Right ventricle myocardium superior (tissue), 1 donor: ENCODE measurements at places on chromosomes 3 and 15. TPM values are rescaled to one million over a fixed set of nuclear protein-coding genes. Genes with fewer than 3 reads are reported as not detected.

AADAC gene
- total RNA-seq, result not detected

PATL2 gene
- 3.2 TPM for total RNA-seq

ARHGEF26 gene
- total RNA-seq, result 0.97 TPM

DYNLT2B gene
- total RNA-seq, result 3.2 TPM

CD96 gene
- total RNA-seq, result 0.65 TPM

XCR1 gene
- total RNA-seq, result not detected

CDC25A gene
- total RNA-seq, result 0.83 TPM

LRRC2 gene
- total RNA-seq, result 122 TPM

FGD5 gene
- 15.2 TPM for total RNA-seq

SPTBN5 gene
- 3.4 TPM for total RNA-seq

COL8A1 gene
- total RNA-seq, result 9.4 TPM

SAMMSON gene
- not detected for total RNA-seq

ANKRD34C gene
- not detected for total RNA-seq

ADGRG7 gene
- not detected for total RNA-seq

THAP10 gene
- total RNA-seq, result 3.9 TPM

ADAMTS7 gene
- total RNA-seq, result 31.0 TPM

GRM2 gene
- total RNA-seq, result 0.08 TPM

SCAMP2 gene
- 38.8 TPM for total RNA-seq

KBTBD8 gene
- total RNA-seq, result 4.2 TPM

ERICH6 gene
- total RNA-seq, result not detected

KCNMB2 gene
- 2.6 TPM for total RNA-seq

PEX11A gene
- total RNA-seq, result 13.4 TPM

LRRIQ4 gene
- not detected for total RNA-seq

GOLGA8A gene
- total RNA-seq, result 14.3 TPM

CHST13 gene
- 0.11 TPM for total RNA-seq

C2CD4B gene
- 1.5 TPM for total RNA-seq

CP gene
- total RNA-seq, result 4.7 TPM

CCR3 gene
- total RNA-seq, result not detected

ZBTB20 gene
- total RNA-seq, result 53.4 TPM

ICE2 gene
- total RNA-seq, result 24.6 TPM

SLC38A3 gene
- total RNA-seq, result 10.6 TPM

CADPS gene
- total RNA-seq, result 11.3 TPM

GOLGA6B gene
- total RNA-seq, result not detected

CSPG4 gene
- total RNA-seq, result 5.2 TPM

CHST2 gene
- 1.7 TPM for total RNA-seq

TRIM71 gene
- total RNA-seq, result not detected

TBCCD1 gene
- total RNA-seq, result 6.2 TPM

ZIC4 gene
- total RNA-seq, result not detected

PRR20G gene
- total RNA-seq, result not detected

HRH1 gene
- total RNA-seq, result 1.3 TPM

KIF15 gene
- 0.73 TPM for total RNA-seq

MAGEL2 gene
- total RNA-seq, result not detected
